ENCODE measurements at places on chromosomes 12 and 14.

GRCh38 chr12:79874665-79875064, 60.2 kb downstream of the PPP1R12A start:
- DNase-seq = no peak
- no peaks in the 10 kb centered on the region for H3K4me1 ChIP-seq
- no peak overlapping the region for H3K27ac ChIP-seq

- peak; percentile 52 for DNase-seq
- no peak overlapping the region for H3K27ac ChIP-seq
- no peak overlapping the region for H3K4me3 ChIP-seq
- no peaks in the 10 kb centered on the region for H3K36me3 ChIP-seq
Measured at GRCh38 chr14:53432378-53432802, 279.3 kb upstream of the DDHD1 start.

- H3K27me3 ChIP-seq = no peaks in the 10 kb centered on the region
- no peak overlapping the region for H3K4me3 ChIP-seq
- DNase-seq = no peak
- H3K36me3 ChIP-seq = no peaks in the 10 kb centered on the region
- H3K4me1 ChIP-seq = peaks cover 13% of the 10 kb centered on the region
Measured at GRCh38 chr14:75379246-75379929, 48.4 kb upstream of the JDP2 start.

DNA sequence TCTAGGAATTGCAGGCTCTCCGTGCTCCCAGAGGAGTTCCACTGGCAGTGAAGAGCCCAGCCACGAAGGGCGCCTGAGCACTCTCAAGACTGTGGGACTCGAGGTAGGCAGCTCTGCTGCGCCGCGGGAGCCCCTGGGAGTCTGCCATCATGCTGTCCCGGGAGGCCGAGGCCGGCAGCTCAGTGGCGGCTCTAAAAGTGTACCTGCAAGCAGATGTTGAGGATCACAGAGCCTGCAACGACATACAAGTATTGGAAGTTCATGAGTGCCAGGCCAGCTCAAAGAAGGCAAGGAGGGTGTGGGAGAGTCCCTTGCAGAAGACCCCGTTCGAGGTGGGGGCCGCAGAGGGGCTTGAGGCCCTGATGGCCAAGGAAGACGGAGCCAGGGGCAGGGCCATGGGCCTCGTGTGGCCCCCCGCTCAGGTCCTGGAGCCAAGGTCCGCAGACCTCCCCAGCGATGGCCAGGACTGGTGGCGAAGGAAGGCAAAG, 62.7 kb downstream of the MUCL1 start:
- H3K36me3 ChIP-seq = no peaks in the 10 kb centered on the region
- no peak for DNase-seq
- no peak overlapping the region for H3K27ac ChIP-seq
- no peak overlapping the region for H3K4me3 ChIP-seq
- no peaks in the 10 kb centered on the region for H3K27me3 ChIP-seq
- H3K4me1 ChIP-seq = no peaks in the 10 kb centered on the region

DNA sequence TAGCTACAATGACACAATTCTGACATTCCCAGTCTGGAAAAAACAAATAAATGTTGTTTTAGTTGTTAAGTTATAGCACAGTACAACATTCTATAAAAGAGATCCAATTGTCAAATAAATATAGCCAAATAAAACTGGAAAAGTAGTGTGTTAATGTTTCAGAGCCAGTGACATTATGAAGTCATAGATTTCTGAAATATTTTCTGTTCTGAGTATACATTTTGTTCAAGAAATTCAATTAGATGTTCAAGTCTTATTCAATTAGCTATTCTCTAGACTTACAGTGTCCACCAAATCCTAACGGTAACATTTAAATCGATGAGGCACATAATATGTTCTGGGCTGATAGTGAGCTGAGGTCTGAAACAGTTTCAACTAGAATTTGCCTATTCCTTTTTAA, 196.1 kb upstream of the ABCD2 start:
- peaks cover 7% of the 10 kb centered on the region for H3K4me1 ChIP-seq
- no peak overlapping the region for H3K27ac ChIP-seq
- no peaks in the 10 kb centered on the region for H3K36me3 ChIP-seq
- H3K4me3 ChIP-seq = no peak overlapping the region
- no peaks in the 10 kb centered on the region for H3K27me3 ChIP-seq
- no peak for DNase-seq

DNA sequence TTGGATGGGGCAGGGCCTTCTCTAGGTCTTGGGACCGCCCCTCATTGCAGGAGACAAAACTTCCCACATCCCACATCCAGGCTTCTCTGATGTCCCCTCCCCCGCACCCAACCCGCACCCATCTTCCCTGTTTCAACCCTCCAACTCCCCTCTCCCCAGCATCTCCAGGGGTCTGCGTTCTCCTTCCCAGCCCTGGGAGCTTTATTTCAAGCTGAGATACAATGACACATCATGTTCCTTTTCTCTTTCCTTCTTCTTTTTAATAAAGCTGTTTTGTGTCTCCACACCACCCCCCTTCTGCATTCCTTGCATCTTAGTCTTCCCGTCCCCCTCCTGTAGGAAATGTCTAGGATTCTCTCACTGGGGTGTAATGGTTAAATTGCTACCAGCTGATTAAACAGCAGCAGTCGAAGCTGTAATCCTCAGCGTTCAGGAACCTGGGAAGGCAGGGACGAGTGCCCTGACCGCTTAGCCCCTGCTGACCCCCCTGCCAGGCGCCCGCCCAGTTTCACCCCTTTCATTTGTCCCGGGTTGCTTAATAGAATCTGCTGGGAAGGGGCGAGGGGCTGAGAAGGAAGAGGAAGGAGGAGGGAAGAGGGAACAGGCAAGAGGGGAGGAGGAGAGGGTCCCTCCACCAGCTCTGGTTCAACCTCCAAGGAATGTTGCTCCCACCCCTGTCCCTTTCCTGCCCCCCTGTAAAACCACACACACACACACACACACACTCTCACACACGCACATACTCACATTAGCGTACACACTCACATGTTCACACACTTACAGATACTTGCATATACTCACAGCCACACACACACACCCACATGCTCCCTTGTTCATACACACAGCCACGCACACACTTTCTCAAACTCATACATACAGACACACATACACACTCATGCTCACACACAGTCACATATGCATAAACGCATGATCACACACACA, 104.5 kb upstream of the MED13L start:
- DNase-seq = no peak
- peaks cover 12% of the 10 kb centered on the region for H3K4me1 ChIP-seq
- no peaks in the 10 kb centered on the region for H3K36me3 ChIP-seq
- H3K4me3 ChIP-seq = no peak overlapping the region
- H3K27ac ChIP-seq = no peak overlapping the region
- no peaks in the 10 kb centered on the region for H3K27me3 ChIP-seq
